Stimulated activated CD4-positive, alpha-beta T cell treated with anti-CD3 and anti-CD28 coated beads, Interleukin-2, amount 100 ng/mL, for 48 hours (primary cell): ENCODE measurements at places on chromosomes 12 and 14.

DNA sequence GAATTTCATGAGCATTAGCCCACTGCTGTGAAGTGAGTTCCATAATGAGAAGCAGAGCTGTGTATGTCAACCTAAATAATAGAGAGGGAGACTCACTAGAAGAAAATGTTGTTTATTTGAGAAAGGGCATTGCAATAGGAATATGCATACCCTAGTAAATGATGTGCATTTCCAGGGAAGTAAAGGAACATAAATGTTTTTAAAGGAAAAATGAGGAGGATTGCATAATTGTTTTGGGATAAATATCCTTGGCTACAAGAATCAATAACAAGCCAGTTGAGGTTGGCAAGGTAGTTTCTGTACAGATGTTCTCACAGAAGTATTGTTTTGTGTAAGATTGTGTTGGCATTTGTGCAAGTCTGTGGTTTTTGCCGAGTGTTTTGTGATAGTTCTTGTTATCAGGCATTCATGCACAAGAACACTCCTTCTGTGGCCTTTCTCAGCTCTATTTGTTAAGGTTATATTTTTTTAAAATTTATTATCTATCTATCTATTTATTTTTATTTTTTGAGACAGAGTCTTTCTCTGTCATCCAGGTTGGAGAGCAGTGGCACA, 47.1 kb downstream of the EMP1 start:
- DNase-seq = no peak

GRCh38 chr12:119136811-119137410, 41.8 kb upstream of the HSPB8 start:
- no peak for DNase-seq

DNA sequence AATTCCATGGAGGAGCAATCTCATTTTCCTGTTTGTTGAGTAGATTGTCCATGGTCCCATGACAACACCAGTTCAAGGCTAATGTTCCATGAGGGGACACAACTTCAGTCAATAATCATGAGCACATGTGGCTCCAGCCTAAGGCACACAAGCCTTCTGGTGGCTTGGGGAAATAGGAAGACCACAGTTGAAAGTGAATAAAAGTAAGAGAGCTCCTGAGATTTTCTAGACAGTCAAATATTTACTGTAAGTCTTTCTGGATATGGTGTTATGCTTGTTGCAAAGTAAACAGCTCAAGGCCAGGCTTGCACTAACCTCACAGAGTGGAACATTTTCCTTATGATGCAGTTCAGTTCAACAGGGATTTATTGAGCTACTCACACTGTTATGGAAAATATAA, 206.9 kb upstream of the SLC38A2 start:
- no peak for DNase-seq

- DNase-seq = no peak
Observed at GRCh38 chr12:14769466-14769968, 33.8 kb downstream of the WBP11 start.

GRCh38 chr14:86420131-86420530, 890.2 kb downstream of the FLRT2 start:
- no peak for DNase-seq

- DNase-seq = no peak
Observed at GRCh38 chr14:62854951-62855350, 190.3 kb downstream of the KCNH5 start.

GRCh38 chr14:105854600-105855245, 328.3 kb downstream of the TMEM121 start:
- no peak for DNase-seq

GRCh38 chr14:22314183-22314820, 274.7 kb downstream of the DAD1 start:
- DNase-seq = peak; percentile 0

GRCh38 chr12:40828593-40828990, 136.4 kb downstream of the CNTN1 start:
- no peak for DNase-seq

GRCh38 chr12:40171501-40171900, 53.3 kb upstream of the LRRK2 start:
- no peak for DNase-seq

GRCh38 chr12:44031472-44032185, 195.7 kb downstream of the TMEM117 start:
- DNase-seq = no peak

DNA sequence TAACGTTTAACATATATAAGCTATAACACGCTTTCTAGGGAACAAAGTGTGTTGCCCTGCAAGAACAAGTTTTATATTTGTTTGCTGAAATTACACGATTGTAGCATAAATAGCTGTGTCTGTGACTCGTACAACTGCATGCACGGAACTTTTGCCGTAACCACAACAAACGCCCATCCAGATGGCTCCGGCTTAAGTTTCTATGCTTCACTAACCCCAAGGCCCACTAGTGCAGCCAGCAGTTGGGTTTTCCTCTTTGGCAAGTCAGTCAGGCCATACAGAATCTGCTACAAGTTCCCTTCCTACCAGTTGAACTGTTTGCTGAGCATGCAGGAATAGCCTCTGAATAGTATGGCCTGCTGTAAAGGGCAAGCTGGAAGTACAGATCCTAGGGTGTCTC, 12.1 kb downstream of the CSRP2 start:
- no peak for DNase-seq

DNA sequence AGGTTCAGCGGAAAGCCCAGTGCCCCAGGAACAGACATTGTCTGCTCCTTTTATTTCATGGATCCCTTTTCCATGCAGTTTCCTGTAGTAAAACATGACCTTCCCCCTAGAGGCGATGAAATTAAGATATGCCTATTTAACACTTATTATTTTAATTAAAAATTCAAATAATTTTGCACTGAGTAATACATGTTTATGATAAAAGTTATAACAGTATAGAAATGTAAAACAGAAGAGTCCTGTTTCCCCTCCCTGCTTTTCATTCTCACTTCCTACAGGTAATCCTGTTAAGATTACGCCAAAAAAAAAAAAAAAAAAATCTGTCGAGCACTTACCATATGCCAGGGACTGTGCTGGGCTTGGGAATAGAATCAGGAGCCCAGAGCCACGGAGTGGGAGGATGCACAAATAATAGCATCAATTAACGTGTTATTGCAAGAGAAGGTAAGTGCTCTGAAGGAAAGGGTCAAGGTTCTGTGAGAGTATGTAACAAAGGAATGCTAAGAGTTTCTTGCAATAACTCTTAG, 830 bp upstream of the LPCAT3 start:
- DNase-seq = no peak

GRCh38 chr12:112645586-112645985, 146.0 kb upstream of the RPH3A start:
- no peak for DNase-seq

DNA sequence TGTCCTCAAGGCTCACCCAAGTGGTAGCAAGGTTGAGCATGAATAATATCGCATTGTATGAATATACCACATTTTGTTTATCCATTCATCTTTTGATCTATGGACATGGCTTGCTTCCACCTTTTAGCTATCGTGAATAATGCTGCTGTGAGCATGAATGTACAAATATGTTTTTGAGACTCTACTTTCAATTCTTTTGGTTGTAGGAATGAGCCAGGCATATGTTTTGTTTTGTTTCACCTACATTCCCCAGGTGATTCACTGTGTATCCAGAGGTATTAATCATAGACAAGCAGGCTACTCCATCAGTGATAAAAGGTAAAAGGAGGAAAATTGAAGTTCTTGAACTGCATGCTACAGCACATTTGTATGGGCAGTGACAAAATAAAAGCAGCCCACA, 35.8 kb downstream of the CDKL1 start:
- no peak for DNase-seq

- no peak for DNase-seq
Observed at GRCh38 chr14:28765831-28766468, 637 bp upstream of the FOXG1 start.

DNA sequence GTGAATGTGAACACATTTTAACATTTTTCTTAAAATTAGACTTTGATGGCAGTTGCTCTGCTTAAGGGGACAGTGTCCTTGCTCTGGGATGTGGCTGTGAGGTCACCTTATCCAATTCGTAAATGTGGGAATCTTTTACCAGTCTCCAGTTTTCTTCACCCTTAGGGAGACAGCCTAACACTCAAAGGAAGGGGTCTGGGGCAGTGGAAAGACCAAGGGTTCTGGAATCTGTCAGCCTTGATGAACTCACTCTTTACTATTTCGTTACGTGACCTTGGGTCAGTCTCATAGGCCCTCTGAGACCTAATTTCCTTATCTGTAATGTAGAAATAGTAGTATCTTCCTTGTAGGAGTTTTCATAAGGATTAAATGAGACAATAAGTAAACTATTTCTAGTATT, 245.6 kb upstream of the ATP2B1 start:
- no peak for DNase-seq

- no peak for DNase-seq
Observed at GRCh38 chr12:82682326-82682725, 4.4 kb upstream of the TMTC2 start.

- no peak for DNase-seq
Observed at GRCh38 chr12:19894050-19894449, 454.8 kb downstream of the AEBP2 start.

DNA sequence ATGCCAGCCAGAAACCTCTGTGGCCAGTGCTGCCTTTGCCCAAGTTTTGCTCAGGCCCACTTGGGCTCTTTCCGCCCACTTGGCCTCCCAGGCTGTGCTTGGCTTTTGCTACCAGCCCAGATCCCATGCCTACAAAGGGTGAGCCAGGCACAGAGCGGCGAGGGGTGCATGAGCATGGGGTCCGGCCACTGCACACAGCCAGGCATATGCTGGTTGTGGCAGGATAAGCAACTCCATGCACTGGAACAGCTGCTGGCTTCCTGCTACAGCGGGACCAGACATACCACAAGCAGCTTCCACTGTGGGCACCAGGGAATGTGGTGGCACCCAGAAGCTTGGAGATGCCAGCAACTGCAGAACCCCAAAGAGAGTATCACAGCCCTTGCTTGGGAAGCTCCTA, 45.7 kb upstream of the PRPF39 start:
- no peak for DNase-seq

DNA sequence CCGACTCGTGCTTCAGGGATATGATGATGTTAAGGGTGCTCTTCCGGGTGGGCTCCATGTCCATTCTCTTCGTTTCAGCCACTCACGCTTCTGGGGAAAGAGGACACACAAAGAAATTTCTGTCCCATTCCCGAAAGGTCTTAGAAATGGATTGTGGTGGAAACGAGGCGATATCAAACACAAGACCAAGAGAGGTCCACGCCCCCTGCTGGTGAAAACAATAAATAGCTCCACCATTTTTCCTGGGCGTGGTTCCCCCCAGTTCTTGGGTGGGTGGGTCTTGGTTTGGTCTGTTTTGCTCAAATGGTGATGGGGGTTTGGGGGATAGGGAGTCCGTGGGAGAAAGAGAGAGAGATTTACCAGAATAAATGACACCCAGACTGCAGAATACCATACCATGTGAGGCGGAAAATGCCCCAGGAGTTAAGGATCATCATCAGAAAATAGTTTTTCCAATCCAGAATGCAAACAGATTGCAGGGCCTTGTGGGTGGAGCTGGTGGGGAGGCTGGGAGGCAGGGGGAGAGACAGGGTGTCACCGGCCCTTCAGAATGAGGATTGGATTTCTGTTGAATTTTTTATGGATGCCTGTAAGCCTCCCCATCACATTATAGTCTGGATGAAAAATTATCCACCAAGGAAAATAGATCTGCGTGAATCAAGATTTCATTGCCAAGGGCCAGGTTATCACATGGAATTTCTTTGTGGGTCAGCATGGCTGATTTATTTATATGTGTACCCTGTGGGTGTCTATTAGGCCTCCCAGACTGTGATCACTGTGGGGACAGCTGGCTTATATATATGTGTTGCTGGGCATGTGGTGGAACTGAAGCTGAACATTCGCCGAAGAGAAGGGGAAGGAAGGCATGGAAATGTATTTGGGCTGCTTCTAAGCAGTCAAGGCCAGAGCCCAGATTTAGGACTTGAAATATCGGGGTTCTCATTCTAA, 55.8 kb downstream of the SRRM4 start:
- peak; percentile 12 for DNase-seq

DNA sequence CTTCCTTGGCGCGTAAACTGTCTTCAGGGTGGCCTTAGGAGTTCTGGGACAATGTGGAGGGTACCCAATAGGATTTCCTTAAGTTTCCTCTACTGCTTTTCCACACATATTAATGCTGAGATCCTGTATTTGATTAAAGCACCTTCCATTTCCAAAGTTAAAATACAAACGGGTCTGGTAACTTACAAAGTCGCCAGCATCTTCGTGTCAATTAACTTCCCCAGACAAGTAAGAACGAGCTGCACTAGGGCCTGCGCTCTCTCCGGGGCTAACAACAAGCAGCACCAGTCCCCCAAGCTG, 130.9 kb downstream of the NDUFA12 start:
- DNase-seq = no peak

- DNase-seq = no peak
Observed at GRCh38 chr14:58430156-58430555, 2.6 kb downstream of the KIAA0586 start.

DNA sequence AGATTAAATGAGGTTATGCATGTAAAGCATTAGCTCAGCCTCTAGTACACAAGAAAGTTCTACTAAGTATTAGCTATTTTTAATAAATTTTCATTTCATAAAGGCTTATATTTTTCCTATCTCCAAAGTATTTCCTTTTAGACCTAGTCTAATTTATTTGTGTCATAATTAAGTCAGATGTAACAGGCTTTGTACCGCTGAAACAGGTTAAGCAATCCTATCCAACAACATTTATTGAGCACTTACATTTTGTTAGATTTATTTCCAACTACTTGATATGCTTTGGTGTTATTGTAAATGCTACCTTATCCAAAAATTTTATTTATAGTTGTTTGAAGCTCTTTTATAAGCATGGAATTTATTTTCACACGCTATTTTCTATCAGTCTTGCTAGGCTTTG, 1.8 kb upstream of the PARP2 start:
- DNase-seq = no peak

GRCh38 chr12:70467918-70468733, 102.0 kb downstream of the KCNMB4 start:
- DNase-seq = no peak

DNA sequence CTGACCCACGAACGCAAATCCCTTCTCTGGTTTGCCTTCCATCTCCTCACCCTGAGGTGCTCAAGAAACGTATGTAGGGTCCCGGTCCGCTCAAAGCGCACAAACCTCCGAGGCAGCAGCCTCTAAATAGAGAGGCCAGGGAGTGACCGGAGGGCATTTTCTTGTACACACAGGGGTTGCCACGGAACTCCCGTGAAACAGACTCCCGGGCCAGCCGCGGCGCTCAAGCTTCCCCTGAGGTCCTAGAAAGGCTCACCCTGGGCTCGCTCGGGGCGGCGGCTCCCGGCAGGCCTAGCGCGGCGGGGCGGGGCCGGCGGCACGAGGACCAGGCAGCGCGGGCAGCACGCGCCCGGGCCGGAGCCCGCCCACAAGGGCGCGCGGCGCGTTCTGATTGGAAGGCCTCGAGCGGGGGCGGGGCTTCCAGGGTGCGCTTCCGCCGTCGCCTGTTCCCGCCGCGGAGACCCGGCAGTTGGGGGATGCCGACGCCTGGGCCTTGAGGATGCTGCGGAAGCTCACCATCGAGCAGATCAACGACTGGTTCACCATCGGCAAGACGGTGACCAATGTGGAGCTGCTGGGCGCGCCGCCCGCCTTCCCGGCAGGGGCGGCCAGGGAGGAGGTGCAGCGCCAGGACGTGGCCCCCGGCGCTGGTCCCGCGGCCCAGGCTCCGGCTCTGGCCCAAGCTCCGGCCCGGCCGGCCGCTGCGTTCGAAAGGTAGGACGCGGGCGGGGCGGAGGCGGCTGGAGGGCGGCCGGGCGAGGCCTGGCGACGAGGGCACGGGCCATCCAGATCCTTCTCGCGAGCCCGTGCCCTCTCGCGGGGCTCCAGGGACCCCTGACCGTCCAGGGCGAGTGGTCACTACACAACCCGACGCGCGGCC, at the start of gene TDRD9:
Gene TDRD9 (plus strand): TSS at position 446 of the 880 bp plus-strand sequence. CDS start 54 bp downstream, at position 500.
- no peak for DNase-seq

- peak; percentile 1 for DNase-seq
Observed at GRCh38 chr12:39103552-39104165, 198.3 kb upstream of the CPNE8 start.
